ENCODE measurements at places on chromosomes 1 and 21. TPM values are rescaled to one million over a fixed set of nuclear protein-coding genes. Genes with fewer than 3 reads are reported as not detected.

DNA sequence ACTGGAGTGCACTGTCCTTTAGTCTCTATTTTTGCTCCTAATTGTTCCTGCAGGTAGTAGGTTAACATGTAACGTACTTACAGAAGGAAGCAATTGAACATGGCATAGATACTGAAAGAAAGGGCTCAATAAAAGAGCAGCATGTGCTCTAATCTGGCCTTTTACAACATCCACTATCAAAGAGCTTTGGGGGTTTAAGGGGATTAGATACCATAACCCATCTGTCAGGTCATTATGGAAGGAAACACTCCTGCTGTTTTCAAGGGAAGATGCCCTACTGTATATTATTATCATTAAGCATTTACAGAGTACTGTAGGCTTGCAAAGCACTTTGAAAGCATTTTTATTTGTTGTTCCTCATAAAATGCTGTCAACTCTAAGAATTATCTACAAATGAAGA is 152.8 kb downstream of the TTLL7 start:
- DNase-seq = no peak

GRCh38 chr1:116907351-116907750 is 2.4 kb upstream of the PTGFRN start:
- peak; percentile 45 for DNase-seq

Gene OR2AK2
- total RNA-seq = not detected

DNA sequence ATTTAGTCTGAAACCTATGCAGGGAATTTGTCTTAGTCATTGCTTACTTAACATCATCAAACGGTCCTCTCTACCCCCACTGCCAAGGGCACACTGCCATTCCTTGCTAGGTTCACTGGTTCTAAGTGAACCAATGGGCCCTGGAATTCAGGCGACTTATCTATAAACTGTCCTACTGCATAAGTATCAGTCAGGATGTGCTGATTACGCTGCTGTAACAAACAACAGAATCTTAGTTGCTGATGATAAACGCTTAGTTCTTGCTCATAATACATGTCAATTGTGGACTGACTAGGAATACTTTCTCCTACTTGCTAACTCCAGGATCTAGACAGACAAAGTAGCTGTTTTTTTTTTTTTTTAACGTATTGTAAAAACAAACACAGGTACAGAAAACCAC is 136.1 kb downstream of the PRDM2 start:
- no peak for DNase-seq

DNA sequence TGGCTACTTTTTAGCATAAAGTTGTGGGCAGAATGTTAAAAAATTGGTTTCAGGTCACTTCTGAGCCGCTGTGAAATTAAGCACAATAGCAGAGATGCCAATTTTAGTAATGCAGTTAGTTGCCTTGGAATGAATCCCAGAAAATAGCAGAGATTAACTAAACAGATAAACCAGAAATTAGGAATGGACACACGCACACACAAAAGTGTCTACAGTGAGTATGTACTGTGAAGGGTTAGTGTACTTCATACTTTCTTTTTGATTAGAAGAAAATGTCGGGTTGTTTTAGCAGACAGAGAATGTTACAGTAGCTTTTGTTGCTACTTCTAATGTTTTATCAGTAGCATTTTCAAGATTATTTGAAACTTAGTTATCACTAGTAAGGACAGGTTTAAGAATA is 106.7 kb downstream of the LEPR start:
- DNase-seq = peak; percentile 23

DNA sequence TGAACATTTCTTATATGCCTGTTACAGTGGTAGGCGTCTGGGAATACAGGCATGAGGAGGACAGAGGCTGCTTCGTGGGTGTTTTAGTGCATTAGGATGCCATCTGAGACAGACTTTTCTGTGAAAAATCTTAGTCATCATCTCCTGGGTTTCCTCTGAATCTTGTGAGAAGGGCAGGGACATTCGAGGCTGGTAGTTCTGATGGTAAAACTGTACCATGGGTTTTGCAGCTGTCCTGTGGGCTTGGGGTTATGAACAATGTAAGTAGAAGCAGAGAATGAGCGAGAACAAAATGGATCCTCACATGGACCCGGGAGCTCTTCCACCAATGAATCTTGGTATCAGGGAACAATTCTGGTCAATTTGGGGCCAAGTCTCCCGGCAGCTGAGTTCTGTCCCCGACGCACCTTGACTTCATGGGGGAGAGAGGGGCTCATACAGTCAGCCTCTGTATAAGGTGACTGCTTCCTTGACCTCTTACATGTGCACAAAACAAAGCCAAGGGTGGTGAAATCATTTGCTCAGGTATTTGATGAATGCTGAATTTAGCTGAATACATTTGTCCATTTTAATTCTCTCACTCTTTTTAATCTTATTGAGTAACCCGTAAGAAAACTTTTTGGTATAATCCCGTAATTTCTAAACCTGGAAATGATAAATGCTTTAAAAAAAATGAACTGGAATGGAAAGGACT is 63.6 kb upstream of the ERRFI1 start:
- DNase-seq = peak; percentile 38

Gene URB1
- 27.8 TPM for total RNA-seq

DNA sequence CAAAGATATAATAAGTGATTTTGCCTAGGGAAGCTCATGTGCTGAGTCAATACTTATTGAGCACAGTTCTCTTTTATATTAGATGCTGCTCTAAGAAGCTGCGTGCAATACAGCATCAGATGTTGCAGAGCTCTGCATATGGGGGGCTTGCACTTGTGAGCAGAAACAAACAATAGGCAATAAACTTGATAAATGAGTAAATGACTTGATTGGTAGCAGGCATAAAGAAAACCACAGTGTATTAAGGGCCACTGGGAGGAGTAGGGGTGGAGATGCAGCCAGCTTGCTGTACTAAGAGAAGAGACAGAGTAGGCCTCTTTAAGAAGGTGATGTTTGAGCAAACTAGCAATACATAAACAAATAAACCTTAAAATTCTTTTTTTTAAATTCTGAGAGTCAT is 598.5 kb upstream of the ADAMTS5 start:
- DNase-seq = no peak

DNA sequence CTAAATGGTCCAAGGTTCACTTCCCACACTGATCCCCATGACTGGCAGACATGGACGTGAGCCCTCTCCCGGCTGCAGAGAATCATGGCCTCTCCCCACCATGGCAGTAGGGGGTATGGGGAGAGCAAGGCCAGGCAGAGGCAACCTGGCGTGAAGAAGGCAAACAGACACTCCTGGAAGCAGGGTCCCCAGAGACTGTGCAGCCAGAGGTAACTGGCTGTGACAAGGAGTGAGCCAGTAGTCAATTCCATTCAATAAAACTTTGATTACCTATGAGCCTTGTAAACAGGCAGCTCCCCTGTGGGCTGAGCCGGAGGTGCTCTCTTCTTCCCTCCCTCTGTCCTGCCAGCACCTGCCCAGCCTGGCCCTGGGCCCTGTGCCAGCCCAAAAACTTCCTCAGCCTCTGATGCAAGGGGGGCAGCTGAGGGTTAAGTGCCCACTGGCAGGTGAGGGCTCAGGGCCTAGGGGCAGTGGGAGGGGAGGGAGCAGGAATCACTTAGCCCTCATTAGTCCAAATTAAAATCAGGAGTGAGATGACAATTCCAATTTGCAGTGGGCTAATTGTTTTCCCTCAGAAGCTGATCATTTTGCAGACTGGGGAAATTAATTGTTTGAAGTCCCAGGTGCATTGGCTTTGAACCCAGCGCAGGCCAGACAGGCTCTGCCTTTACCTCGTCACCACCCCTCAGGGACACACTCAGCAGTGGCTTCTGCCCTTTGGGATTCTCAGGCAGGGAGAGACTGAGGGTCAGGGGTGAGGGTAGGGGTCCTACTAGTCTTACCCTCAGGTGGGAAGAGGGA is 35.6 kb downstream of the LRRN2 start:
- no peak for DNase-seq

Gene RXFP4
- not detected for total RNA-seq

- no peak for DNase-seq
Measured at GRCh38 chr1:220563564-220563963, 35.6 kb downstream of the MARK1 start.

DNA sequence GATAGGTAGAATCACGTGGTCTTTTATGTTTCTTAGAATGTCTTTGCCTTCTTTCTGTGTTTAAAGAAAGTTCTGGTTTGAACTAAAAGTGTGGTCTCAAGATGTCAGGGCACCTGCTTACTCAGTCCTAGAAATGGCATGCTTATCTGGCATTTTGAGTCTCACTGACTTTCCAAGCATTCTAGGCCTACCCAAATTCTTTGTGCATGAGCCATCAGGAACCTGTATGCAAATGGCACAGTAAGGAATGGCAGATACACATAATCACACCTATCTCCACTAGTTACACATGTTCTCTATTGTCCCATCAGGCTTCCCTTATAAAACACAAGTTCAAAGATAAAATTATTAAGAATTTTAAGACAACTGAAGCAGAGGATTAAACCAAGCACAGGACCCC is 29.5 kb upstream of the CLCA4 start:
- DNase-seq = peak; percentile 76

Gene GJA5
- 2.0 TPM for total RNA-seq

DNA sequence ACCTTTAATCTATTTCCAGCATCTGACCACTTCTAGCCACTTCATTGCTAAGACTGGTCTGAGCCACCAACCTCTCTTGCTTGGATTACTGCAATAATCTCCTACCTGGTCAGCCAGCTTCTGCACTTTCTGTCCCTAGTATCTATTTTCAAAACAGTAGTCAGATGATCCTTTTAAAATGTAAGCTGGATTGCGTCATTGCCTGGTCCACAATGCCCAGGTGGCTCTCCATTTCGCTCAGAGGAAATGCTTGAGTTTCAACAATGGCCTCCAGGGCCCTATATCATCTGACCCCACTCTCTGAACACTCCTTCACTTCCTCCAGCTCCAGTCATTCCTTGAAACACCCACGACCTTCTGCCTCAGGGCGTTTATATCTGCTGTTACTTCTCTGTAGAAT is 2.3 kb downstream of the FYB2 start:
- DNase-seq = no peak

DNA sequence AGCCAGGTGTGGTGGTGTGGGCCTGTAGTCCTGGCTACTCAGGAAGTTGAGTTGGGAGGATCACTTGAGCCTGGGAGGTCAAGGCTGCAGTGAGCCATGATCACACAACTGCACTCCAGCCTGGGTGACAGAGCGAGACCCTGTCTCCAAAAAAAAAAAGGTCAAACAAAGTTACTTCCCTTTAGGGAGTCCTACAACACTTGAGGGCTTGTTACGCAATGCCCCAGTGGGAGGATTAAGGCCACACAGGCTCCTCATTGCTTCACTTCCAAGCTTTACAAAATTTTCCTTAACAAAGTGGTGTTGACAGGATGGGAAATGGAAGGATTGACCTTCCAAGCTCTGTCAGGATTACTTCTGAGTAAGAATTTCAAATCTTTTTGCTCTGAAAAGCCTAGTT is 6.2 kb upstream of the EXTL1 start:
- DNase-seq = no peak

DNA sequence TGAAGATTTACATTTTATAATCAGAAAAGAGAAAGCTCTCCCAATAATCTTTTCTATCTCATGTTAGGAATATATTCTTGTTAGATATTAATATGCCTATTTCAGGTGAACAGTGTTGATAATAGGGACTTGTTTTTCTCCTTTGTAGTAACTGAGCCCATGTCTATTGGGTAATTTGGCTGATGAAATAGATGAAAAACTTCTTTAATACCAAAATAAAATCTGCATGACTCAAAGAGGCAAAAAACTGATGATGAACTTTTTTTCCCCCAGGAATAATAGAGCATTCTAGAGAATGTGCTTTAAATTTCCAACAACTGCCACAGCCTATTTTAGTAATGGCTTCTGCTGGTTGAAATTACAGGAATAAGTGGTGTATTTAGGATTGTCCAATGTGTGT is 178.9 kb upstream of the GREM2 start:
- DNase-seq = no peak

- no peak for DNase-seq
Measured at GRCh38 chr1:57254022-57254421, 169.8 kb downstream of the DAB1 start.

Gene CFHR3
- total RNA-seq = not detected

GRCh38 chr1:169683661-169684060 is 27.8 kb downstream of the SELL start:
- DNase-seq = no peak

DNA sequence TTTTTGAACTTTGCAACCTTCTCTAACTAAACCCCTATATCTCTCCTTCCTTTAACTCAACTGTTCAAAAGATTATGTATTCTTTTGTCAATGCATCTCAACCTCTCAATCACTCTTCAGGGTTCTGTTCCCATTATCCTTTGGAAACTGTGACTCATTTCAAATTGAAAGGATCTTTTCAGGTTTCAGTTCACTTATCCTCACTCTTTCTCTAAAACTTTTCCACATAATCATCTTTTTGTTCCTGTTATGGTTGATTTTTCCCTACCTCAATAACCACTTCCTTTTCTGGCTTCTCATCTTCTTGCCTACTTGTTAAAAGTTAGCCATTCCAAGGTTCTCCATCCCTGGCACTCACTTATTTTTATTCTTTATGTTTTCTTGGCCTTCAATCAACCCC is 56.2 kb upstream of the NUF2 start:
- DNase-seq = no peak

DNA sequence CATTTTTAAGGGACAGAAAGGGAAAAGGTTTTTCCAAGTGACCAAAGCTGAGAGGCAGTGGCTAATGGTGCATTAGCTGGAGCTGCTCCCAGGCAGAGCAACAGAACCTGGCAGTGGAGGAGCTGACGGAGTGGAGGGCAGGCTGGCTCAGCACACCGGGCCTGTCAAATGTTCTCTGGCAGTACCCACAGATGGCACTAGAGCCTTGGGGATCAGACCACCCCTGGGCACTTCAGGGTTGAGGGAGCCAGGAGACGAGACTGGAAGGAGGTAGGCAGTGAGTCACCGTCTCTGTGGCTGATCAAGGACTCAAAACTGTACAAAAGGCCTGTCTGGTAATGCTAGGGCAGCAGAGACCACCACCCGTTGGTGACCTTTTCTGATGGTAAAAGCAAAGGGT is 121.7 kb upstream of the KIAA0040 start:
- no peak for DNase-seq

DNA sequence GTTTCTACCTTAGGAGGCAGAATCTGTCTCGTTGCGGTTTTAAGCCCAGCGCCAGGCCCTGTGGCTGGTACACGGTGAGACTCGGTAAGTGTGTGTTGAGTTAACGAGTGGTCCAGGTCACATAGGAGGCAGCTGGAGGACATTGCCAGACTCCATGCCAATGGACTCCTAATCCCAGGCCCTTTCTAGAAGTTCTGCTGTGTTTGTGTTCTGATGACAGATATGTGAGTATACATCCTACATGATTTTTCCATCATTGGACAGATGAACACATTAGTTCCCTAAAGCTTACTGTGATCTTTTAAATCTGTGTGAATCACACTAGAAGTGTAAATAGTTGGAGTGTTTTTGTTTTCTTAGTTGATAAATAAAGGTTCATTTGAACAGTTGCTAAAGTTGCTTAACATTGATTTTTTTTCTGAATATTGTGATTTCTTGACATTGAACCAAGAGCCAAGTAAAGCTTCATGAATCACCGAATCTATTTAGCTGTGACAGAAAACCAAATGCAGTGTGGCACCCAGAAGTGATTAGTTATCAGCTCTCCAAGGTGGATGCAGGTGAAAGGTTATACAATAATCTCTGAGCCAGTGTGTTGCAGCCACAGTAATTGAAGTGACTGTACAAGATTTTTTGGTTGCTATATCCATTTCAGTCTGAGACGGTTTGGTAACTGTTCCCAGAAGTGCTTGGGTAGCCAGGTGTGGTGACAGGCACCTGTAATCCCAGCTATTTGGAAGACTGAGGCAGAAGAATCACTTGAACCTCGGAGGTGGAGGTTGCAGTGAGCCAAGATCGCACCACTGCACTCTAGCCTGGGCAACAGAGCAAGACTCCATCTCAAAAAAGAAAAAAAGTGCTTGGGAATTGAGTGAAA is 46.3 kb downstream of the DOP1B start:
- DNase-seq = peak; percentile 83

GRCh38 chr1:230080822-230081221 is 13.8 kb downstream of the GALNT2 start:
- no peak for DNase-seq

Data from PC-3 (cell line).